ENCODE measurements at places on chromosomes 6 and 20.

GRCh38 chr6:90074161-90074850, 180.0 kb downstream of the GJA10 start:
- no peak for DNase-seq

DNA sequence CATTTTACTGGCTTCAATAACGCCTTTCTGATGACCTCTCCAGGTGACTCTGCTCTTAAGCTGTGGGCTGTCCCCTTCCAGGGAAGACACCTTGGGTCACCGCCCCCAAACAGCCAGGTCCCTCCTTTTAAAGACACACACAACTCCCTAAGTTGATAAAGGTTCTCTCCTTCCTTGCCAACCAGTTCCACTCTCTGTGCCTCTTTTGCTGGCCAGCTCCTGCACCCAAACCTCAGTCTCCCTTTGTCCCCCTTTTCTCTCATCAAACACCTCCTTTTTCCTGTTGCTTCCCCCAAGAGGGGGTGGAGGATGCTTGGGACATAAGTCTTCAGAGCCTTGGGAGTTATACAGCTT, 1.0 kb downstream of the NCOA6 start:
- DNase-seq, result peak; percentile 86

DNA sequence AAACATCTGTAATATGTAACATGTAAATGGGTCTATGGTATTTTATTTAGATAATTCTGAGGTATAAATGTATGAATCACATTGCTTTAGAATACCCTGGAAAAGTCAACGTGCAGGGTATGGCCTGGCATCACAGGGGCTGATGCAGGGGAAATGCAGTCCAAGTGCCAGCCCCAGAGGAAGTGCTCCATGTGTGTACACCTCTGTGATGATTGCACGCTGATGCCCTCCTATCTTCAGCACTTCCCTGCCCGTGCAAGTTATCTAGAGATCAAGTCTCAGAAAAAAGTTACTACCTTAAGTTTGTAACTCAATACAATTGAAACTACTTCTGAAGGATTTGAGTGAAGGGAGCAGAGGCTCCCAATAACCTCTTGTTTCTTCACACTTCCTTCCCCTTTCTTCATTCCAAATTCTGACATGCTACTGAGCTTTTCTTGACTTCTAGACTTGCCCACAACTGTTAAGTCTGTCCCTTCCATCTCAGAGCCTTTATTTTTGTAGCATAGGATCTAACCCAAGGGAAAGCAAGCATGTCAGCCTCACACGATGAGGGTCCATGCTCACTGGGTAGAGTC, 2.2 kb downstream of the SMLR1 start:
- no peak for DNase-seq

DNA sequence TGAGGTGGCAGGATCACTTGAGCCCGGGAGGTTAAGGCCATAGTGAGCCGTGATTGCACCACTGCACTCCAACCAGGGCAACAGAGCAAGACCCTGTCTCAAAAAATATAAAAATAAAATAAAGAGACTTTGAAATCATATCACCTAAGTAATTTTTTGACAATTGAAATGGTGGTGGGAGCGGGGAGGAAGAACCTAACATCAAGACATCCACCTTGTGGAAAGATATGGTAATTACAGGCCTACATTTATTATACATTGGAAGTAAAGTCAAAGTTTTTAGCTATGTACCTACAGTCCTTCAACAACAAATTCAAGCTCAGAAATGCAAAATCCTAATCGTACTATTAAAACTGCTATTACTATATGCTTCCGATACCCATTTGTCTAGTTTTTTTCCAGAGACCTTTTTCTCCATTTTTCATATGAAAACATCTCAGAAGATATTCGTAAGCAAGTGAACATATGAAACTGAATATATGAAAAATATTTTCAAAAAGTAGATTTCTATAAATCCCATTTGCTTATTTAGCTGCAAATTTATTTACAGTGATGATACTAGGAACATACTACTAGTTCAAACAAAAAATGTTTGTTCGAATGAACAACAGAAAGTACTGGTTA, 83.3 kb downstream of the SYCP2 start:
- no peak for DNase-seq

DNA sequence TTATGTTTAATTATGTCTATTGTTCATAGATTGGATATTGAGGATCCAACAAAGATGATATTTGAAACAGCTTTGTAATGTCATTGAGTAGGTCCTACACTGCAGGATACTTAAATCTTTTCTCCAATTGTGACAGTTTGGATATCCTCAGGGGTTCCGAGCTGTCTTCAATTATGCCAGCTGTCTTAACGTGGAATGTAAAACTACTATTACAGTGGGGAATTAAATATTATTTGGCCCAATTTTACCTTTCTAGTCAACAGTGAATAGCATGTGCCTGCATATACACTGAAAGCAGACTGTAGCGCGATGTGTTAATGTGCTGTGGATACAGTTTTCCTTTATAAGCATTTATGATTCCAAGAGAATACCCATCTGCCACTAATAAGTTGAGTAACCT, 156.9 kb downstream of the GRIK2 start:
- DNase-seq, result no peak

All from stimulated activated CD4-positive, alpha-beta T cell treated with anti-CD3 and anti-CD28 coated beads, Interleukin-15, amount 100 ng/mL, for 24 hours (primary cell).